ENCODE measurements at places on chromosomes 7 and 10.
A peak's percentile ranks its signal among the peaks of the same experiment; 100 is the strongest.

- DNase-seq: no peak
Observed at GRCh38 chr10:4316161-4316810, 509.7 kb upstream of the AKR1E2 start.

- DNase-seq: no peak
Observed at GRCh38 chr7:15862781-15863165, 176.3 kb upstream of the MEOX2 start.

DNA sequence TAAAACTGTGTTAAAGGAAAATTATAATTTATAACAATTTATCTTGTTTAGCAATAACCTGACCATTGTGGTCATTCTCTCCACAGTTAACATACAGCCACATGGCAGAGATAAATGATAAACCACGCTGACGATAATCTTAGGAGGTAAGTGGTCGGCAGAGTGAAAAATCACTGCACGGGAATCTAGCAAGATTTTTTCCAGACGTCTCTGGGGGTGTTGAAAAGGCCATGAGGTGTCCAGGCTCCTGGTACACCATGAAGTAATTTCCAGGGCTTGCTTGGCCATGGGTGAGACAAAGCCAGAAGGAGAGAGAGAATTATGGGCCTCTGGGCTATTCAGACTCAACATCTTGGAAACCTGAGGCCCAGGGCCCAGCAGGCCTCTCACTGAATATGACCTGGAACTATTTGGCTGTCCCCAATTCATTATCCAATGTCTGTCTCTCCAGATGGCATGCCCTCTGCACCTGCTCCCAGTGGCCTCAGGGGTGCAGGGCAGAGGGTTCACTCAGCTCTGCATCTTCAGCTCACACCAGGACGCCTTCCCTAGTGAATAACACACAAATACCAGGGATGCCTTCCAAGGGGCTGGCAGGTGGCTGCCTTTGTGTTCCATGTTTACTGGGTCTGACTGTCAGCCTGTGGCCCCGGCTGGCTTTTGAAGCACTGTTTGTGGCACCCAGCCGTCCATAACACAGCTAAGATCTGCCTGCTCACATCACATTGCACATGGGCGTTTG, 590.4 kb upstream of the PFKP start:
- DNase-seq: peak; percentile 58

- DNase-seq: peak; percentile 32
Observed at GRCh38 chr10:100889546-100889945, 23.2 kb upstream of the SLF2 start.
